Cortex of kidney (tissue), 1 donor: ENCODE measurements at places on chromosomes 16 and 17.

- DNase-seq, result no peak
These were observed 3.4 kb downstream of the NDRG4 start for GRCh38 chr16:58503166-58503862.

- DNase-seq, result no peak
These were observed 68.6 kb upstream of the KIFC3 start for GRCh38 chr16:57870753-57871454.

DNA sequence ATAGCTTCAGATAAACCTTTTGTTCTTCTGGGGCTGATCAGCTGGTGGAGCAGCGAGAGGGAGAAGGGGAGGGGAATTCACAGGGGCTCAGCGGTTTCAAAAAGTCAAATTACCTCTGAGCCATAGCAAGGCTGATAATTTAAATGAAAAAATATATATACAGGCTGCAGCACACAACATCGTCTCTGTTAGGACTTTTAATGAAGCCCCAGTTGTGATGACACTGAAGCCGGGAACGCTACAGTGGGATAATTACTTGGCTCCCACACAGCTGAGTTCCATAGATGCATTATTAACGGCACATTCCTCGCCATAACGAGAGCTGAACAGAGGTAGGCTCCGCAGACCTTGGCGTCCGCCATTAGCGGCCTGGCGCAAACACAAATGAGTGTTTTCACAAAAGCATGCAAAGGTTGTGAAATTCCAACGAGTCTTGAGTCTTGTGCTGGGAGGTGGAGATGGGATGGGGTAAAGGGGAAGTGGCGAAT is 216.0 kb downstream of the C16orf78 start:
- DNase-seq, result no peak

- DNase-seq, result no peak
These were observed 226.8 kb downstream of the ENGASE start for GRCh38 chr17:79301469-79301868.

DNA sequence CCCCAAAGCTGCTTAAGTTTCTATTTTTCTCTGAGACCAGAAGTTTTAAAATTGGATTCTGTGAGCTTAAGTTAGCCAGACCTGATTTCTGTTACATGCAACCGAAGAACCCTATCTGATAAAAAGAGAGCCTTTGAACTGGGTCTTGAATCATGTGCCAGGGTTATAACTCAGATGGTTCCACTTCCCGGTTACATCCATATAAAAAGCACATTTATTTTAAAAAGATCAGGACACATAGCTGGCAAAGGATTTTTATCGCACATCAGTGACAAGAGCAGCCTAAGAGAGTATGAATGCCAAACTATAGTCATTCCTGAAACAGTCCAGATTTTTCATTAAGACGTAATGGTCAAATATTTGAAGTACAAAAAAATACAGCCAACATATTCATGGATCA is 32.5 kb upstream of the CLEC3A start:
- DNase-seq, result no peak

GRCh38 chr16:11681556-11681955 is 13.3 kb downstream of the SNN start:
- DNase-seq, result no peak
